Neural progenitor cell (in vitro differentiated cells): ENCODE measurements at places on chromosomes 6 and 20.

- DNase-seq: no peak
Measured at GRCh38 chr6:168648240-168649125, 207.5 kb downstream of the SMOC2 start.

- DNase-seq: no peak
Measured at GRCh38 chr6:129448965-129449364, 261.0 kb downstream of the ARHGAP18 start.

- DNase-seq: no peak
Measured at GRCh38 chr20:33183312-33183711, 15.4 kb downstream of the BPIFA2 start.

- no peak for DNase-seq
Measured at GRCh38 chr6:149211046-149211571, 106.4 kb upstream of the TAB2 start.

- DNase-seq: no peak
Measured at GRCh38 chr20:58227391-58228102, 906 bp downstream of the ANKRD60 start.

GRCh38 chr6:44659726-44660125, 272.2 kb downstream of the CDC5L start:
- DNase-seq: no peak

GRCh38 chr20:44981736-44982406, 15.6 kb downstream of the STK4 start:
- DNase-seq: no peak

DNA sequence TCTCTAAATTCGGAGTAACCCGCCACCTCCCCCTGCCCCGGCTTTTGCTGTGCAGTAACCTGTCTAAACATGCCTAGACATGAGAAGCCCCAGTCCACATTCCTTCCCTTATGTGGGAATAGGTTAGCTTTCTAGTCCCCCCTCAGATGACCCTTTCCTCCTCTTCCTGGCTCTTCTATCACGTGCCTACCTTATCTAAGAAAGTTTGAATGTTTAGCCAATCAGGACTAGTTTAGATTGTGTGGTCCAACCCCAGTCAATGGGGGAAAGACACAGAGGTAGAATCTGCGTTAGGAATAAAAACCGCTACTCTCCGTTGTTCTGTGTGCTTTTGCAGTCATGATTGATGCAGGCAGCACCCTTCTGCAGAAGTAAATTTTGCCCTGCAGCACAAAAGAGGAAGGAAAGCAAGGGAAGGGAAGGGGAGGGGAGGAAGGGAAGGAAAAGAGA, 69.0 kb upstream of the CD93 start:
- no peak for DNase-seq

- peak; percentile 75 for DNase-seq
Measured at GRCh38 chr6:145814035-145814500, 527 bp downstream of the FBXO30 start.

GRCh38 chr6:74731204-74731603, 474.6 kb downstream of the COL12A1 start:
- DNase-seq: no peak
